ENCODE measurements at places on chromosomes 3 and 15.

GRCh38 chr3:111824351-111824750 is 34.7 kb upstream of the PHLDB2 start:
- DNase-seq = no peak

DNA sequence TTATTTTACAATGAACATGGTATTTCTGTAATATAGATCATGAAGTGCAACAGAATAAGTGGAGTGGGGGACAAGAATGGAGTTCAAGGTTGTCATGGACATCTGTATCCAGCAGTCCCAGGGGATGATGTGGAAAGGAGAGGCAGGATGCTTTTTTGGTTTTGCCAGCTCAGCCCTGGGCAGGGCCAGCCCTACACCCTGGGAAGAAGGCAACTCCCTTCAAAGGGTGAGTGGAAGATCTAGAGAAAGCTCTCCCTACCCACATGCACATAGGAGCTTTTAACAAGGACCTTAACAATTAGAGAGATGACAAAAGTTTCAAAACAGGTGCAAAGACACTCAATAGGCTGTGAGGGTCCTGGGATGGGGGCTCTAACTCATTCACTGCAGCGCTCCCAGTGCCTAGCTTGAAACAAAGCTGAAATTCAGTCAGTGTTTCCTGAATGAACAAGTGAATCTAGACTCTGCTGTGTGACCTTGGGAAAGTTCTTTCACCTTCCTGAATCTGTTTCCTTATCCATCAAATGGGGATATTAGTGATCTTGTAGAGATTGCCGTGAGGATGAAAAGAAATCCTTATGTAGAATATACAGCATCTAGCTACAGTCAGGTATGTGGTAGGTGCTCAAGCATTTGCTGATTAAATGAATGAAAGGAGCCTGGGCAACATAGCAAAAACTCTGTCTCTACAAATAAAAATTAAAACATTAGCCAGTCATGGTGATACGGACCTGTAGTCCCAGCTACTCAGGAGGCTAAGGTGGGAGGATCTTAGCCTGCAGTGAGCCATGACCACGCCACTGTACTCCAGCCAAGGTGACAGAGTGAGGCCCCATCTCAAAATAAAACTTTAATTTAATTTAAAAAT is 14.3 kb downstream of the BHLHE40 start:
- DNase-seq = no peak

DNA sequence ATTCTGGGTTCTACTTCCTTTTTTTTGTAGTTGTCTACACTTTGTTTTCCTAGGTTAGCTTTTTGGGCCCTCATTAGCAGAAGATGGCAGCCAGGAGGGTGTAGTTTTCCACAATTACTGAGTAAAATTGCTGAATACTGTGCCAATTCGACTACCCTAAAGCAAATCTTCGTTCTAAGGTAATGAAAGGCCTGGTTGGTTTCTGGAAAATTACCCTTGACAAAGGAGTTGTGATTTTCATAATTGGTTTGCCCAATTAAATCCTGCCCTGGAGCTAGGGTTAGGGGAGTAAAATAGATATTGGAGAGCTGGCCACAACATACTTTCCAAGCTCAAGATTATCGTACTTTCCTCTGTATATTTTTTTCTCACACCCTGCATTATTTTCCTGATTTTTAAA is 293.0 kb downstream of the OXSM start:
- DNase-seq = no peak

- DNase-seq = no peak
These were observed 15.9 kb downstream of the CHL1 start for GRCh38 chr3:212432-212831.

- no peak for DNase-seq
These were observed 231.3 kb downstream of the VPS13C start for GRCh38 chr15:61828860-61829513.

Measured in CD8-positive, alpha-beta T cell (primary cell).